ENCODE measurements at places on chromosomes 12 and 14. TPM values are rescaled to one million over a fixed set of nuclear protein-coding genes. Genes with fewer than 3 reads are reported as not detected.

DNA sequence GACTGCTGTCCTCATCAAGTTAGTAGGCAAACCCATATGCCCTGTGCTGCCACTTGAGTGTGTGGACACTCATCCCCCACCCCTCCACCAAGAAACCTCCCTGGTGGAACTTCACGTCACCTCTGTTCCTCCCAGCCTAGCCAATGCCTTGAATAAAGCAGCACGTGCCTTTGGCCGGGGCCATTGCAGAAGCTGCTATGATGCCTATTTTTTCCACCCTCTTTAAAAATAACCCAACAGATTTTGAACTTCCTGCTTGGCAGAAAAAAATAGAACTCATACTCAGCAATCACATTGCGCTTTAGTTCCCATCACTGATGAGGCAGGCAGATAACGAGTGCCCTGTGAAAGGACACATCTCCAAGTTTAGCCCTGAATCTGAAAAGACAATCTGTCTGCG is 23.1 kb upstream of the PWP1 start:
- H3K4me1 ChIP-seq: no peaks in the 10 kb centered on the region
- no peaks in the 10 kb centered on the region for H3K27me3 ChIP-seq
- no peak overlapping the region for H3K27ac ChIP-seq

DNA sequence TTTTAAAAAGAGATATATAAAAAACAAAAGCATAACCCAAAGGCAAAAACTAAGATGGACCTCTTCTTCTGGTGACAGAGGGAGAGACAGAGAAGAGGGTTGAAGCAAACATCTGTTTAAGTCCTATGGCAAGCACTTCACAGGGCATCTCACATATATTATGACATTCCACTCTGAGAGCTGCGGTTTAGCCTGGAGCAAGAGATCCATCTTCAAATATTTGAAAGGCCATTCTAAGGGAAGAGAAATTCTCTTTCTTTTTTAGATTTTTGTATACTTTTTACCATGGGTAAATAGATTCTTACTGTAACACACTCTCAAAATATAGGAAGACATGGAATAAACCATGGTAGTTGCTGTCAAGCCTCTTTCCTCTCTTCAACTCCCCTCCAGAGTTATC is 204.1 kb downstream of the GXYLT1 start:
- no peak overlapping the region for H3K27ac ChIP-seq
- no peak for DNase-seq
- peaks cover 10% of the 10 kb centered on the region for H3K4me1 ChIP-seq
- H3K27me3 ChIP-seq: no peaks in the 10 kb centered on the region

- no peak for DNase-seq
- no peaks in the 10 kb centered on the region for H3K36me3 ChIP-seq
- H3K4me3 ChIP-seq: no peak overlapping the region
- H3K27me3 ChIP-seq: no peaks in the 10 kb centered on the region
- peaks cover 11% of the 10 kb centered on the region for H3K4me1 ChIP-seq
- no peak overlapping the region for H3K27ac ChIP-seq
Observed at GRCh38 chr14:55553791-55554190, 26.2 kb upstream of the KTN1 start.

GRCh38 chr12:56110571-56110970 is 5.9 kb upstream of the RPL41 start:
- peaks cover 56% of the 10 kb centered on the region for H3K36me3 ChIP-seq
- H3K4me1 ChIP-seq: peaks cover 13% of the 10 kb centered on the region
- no peaks in the 10 kb centered on the region for H3K27me3 ChIP-seq
- H3K4me3 ChIP-seq: no peak overlapping the region
- no peak overlapping the region for H3K27ac ChIP-seq

PLEKHG7 gene
- total RNA-seq: not detected
